Activated naive CD4-positive, alpha-beta T cell (primary cell): ENCODE measurements at places on chromosomes 3 and 15.

- no peak for DNase-seq
Observed at GRCh38 chr3:99128725-99129505, 227.4 kb upstream of the DCBLD2 start.

DNA sequence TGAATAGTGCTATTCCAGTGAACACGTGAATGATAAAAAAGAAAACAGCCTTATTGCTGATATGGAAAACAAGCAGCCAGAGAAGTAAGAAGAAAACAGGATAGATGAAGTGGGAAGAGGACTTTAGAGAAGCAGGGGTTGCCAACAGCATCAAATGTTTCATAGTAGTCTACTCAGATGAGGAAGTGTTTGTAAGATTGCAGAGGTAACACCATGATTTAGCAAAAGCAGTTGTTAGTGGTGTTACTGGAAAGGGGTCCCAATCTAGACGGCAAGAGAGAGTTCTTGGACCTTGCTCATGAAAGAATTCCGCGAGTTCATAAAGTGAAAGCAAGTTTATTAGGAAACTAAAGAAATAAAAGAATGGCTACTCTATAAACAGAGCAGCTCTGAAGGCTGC, 108.8 kb upstream of the MCTP2 start:
- no peak for DNase-seq

- DNase-seq: no peak
Observed at GRCh38 chr3:16377196-16377595, 112.2 kb downstream of the OXNAD1 start.

- no peak for DNase-seq
Observed at GRCh38 chr15:89498574-89498906, 2.2 kb upstream of the RHCG start.

GRCh38 chr3:134334901-134335280, 39.4 kb downstream of the AMOTL2 start:
- no peak for DNase-seq

- no peak for DNase-seq
Observed at GRCh38 chr3:153003441-153003840, 158.6 kb upstream of the RAP2B start.

GRCh38 chr3:194076475-194076874, 59.5 kb upstream of the HES1 start:
- DNase-seq: no peak

- DNase-seq: no peak
Observed at GRCh38 chr3:24023197-24023596, 78.1 kb downstream of the NR1D2 start.

- no peak for DNase-seq
Observed at GRCh38 chr3:189040656-189041335, 131.0 kb upstream of the TPRG1 start.

- DNase-seq: no peak
Observed at GRCh38 chr3:123027292-123028232, at the start of gene SEMA5B. SEMA5B (minus strand) TSS chr3:123027763; CDS start chr3:122961263, 66,500 bp downstream.

DNA sequence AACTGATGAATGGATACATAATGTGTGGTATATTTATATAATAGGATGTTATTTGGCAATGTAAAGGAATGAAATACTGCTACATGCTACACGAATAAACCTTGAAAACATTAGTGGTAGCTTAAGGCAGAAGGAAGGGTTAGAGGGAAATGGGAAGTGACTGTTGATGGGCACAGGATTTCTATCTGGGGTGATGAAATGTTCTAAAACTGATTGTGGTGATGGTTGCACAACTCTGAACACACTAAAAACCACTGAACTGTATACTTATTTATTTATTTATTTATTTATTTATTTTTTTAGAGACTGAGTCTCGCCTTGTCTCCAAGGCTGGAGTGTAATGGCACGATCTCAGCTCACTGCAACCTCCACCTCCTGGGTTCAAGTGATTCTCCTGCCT, 24.8 kb upstream of the SHISA5 start:
- no peak for DNase-seq

DNA sequence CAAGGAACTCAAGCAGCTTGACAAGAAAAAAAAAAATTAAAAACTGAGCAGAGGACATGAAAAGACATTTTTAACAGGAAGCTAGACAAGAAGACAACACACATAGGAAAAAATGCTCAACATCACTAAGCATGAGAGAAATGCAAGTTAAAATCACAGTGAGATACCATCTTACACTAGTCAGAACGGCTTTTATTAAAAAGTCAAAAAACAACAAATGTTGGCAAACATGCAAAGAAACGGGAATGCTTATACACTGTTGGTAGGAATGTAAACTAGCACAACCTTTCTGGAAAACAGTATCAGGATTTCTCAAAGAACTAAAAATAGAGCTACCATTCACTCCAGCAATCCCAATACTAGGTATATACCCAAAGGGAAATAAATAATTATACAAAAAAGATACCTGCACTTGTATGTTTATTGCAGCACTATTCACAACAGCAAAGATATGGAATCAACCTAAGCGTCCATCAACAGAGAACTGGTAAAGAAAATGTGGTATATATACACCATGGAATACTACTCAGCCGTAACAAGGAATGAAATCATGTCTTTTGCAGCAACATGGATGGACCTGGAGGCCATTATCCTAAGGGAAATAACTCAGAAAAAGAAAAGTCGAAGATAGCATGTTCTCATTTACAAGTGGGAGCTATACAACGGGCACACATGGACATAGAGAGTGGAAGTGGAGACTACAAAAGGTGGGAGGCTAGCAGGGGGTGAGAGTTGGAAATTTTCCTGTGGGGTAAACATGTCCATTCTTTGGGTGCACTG, 5.2 kb downstream of the GOLIM4 start:
- DNase-seq: no peak

GRCh38 chr15:101033801-101034200, 114.6 kb downstream of the LRRK1 start:
- DNase-seq: no peak

DNA sequence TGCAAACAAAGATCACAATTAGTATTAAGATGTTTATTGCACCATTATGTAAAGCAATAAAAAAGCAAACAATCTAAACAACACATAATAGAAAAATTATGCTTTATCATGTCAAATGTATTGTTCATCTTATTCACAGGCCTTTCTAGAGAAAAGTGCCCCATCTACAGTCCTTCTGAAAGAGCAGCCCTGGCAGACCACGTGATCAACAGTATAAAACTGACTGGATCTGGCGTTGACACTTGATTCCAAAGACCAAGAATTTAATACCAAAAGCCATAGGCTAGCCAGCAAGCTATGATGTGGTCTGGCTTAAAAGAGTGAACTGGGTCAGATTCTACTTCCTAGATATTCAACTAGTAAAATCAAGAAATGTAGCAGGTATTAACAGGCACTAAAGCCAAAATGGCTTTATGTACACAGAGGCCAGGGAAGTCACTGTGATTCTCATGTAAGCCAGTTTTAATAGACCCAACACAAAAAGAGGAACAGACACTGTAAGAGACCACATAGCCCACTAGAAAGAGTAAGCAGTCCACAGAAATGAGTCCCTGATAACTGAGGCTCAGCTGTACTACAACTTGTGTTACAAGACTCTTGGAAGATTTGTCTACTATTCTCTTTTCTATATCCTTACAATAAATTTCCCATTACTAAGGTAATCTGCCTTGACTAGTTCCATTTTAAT, 32.5 kb downstream of the DMXL2 start:
- DNase-seq: no peak

DNA sequence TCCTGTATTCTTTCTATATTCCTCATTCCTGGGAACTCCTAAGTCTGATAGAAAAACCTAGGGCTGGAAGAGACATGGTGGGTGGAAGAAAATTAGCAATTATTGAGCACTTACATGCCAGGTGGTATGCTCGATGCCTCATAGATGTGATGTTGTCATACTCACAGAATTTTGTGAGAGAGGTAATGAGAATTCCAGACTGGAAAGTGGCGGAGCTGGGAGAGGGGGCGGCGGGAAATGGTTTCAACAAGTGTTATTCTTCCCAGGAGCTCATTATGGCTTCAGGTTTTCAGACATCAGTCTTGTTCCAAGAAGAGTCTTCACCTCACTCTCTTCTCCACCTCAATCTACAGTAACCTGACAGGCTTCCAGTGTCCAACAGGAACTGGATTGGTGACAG, 16.2 kb downstream of the TIMP4 start:
- no peak for DNase-seq

GRCh38 chr15:87777054-87777561, 479.4 kb downstream of the NTRK3 start:
- no peak for DNase-seq

DNA sequence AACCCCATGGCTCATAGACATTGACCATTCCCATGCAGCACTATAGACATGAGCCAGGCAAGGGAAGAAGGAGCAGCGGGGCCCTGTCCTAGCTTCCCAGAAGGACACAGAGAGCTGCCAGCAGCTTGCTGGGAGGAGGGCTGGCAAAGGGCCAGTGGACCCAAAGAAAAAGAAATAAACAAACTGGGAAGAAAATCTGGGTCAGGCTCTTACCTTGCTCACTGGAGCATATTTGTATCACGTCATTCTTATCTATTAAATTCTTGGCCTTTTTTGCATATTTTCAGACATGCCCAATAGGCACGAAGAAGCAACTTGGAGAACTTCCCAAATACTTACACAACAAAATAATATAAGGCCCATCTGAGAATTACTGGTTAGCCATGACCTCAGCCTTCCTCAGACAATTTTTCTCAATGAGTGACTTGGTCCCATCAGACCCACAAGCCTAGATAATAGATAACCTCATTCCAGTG, 28.4 kb downstream of the RASGRP1 start:
- DNase-seq: no peak

DNA sequence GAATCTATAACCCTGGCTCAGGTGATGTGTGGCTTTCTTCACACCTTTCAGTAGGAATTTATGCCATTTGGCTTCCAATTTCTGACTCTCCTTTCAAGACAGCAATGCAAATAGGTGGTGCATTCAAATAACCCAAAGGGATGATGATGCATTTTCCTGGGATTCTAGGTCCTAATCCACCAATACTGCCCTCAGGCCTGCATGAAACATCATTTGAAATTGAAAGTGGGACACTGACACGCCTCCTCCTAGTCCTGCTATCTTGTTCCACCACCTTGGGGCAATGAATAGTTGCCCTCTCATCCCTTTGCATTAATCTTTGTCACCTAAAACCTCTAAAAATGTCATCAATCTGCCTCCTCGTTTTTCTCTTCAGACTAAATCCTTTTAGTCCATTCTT, 198.4 kb upstream of the ST8SIA2 start:
- no peak for DNase-seq

GRCh38 chr3:89032346-89033013, 74.9 kb upstream of the EPHA3 start:
- no peak for DNase-seq

GRCh38 chr3:27452368-27453090, 31.7 kb downstream of the SLC4A7 start:
- DNase-seq: no peak

GRCh38 chr3:15778332-15778858, 19.4 kb downstream of the ANKRD28 start:
- no peak for DNase-seq

GRCh38 chr15:65642594-65642993, 20.9 kb downstream of the SLC24A1 start:
- no peak for DNase-seq

GRCh38 chr3:24390169-24391130, 104.2 kb downstream of the THRB start:
- DNase-seq: no peak

DNA sequence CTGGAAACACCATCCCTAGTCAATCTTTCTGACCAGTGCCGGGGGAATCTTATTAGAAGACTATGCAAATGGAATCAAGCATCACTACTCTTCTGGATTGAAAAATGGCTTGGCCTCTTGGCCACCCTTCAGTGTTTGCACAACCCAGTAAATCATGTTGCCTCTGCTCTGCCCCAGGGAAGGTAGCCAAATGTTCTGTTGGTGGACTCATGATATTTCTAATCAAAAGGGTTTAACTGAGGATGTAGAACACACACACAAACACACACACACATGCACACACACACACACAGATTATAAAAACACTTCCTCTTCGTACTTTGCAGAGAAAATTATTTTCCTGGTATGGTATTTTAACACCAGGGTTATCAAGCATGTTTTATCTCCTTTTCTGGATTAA, 7.9 kb downstream of the RBP2 start:
- no peak for DNase-seq

DNA sequence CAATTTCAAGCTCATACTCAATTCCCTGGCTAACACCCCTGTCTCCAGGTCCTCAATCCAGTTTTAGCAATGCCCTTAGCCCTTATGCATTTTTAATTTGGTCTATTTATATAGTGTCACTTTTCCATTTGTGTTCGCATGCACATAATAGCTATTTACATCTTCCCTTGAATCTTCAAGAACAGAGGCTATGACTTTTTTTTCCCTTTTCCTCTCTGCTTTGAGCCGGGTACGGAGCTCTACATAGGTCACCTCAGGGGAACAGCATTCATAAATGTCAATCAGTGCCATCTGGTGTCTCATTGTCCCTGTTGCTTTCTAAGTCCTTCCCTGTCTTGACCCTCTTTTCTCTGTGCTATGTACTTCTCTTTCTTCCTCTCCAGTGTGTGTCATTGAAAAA, 26.5 kb upstream of the ACTC1 start:
- no peak for DNase-seq

DNA sequence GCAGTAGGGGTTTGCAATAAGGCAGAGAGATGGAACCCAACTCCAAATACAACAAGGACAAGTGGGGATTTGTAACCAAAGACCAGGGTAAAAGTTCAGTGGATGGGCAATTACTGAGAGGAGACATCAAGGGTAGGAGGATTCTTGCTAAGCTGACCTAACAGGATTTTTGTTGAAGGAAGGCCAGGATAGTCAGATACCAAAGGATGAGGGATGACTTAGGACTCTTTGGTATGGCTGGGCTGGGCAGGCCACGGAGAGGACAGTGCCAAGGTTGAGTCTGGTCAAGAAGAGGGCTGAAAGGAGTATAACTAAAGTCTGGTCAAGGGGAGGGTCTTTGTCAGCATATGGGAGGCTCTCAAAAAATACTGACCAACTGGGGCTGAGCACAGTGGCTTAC, 85.3 kb upstream of the UBE2E2 start:
- DNase-seq: no peak

DNA sequence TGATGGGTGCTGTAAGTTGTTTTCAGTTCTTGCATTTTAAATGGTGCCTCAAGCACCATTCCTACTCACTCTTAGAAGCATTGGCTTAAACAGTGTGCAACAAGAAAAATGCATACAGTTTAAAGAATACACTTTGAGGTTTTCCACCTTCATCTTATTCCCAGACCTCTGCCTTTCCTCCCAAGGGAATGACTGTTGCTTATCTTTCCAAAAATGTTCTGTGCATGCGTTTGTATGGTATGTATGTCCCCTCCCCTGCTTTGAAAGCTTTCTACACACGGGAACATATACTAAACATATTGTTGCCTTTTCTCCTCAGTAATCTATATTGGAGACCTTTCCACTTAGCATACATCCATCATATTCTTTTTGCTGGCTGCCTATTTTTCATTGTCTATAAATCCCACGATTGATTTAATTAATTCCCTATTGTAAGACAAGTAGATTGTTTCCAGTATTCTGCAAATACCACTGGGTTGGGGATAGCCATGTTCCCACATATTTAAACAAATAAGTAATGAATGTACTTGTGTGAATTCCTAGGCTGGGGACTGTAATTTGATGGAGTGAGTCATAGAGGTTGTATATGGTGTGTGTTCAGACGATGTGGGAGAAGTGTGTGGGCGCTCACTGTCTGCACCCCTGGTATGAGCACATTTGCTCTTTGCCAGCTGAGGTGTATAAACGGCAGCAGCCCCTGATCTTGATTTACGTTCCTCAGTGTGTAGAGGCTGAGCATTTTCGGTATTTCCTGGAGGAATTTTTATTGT, 5.8 kb downstream of the TRAK1 start:
- no peak for DNase-seq

- no peak for DNase-seq
Observed at GRCh38 chr15:36595611-36596010, 16.2 kb downstream of the CDIN1 start.

GRCh38 chr3:58356054-58356453, 23.4 kb downstream of the PXK start:
- no peak for DNase-seq
